ENCODE measurements at places on chromosomes 3 and 15. TPM values are rescaled to one million over a fixed set of nuclear protein-coding genes. Genes with fewer than 3 reads are reported as not detected.

ISL2 gene
- 0.24 TPM for total RNA-seq

ZNF774 gene
- 21.2 TPM for total RNA-seq

PPP1R14D gene
- total RNA-seq = 153 TPM

DNA sequence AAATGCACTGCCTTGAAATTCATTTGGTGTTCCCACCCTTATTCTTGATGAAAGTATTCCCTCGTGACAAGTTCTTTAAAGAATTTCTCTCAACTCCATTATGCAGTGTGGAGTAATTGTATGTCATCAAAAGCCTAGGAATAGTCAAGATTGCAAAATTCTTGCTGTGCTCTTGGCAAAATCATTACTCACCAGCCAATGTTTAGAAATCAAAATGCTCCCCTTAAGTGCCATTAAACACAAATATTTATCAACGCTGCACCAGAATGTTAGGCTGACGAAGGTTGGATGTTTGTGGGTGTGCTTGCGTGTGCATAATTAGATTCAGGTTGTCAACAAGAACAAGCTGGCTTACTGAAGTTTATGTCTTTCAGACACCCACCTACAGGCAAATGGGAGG, 40.5 kb downstream of the SST start:
- DNase-seq = no peak

DNA sequence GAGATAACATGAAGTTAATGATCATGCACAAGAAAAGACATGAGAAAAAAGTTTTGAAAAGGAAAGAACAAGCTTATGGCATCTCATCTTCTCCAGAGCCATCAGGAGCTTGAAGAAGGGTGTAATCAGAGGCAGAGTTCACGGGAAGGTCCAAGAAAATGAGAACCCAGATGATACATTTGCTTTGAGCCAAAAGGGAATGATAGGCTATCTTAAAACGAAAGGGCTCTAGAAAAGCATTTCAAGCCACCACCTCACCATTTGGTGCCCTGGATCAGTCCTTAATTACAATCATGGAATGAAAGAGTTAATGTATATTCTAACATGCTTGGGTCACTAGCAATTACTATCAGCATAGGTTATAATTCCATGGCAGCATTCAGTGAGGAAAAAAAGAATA, 781.8 kb downstream of the ROBO1 start:
- no peak for DNase-seq

ZNF619 gene
- total RNA-seq = 11.7 TPM

- DNase-seq = peak; percentile 84
Measured at GRCh38 chr15:67107014-67107812, 41.8 kb downstream of the SMAD3 start.

DNA sequence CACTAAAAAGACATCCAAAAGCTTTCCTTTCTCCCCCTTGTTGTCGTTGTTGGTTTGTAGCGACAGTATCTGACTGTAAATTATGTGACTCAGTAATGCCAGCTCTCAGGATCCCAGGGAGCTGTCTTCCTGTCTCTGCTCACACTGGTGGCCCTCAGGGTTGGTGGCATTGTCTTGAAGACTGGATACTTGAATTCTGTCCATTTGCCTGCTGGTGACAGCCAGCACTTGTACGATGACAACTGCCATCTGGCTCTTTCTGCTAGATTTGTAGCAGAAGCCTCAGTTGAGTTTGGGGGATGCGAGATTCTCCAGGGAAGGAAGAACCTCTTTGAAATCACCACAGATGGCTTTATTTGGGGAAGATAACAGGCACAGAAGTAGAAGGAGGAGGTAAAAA, 120.8 kb downstream of the ARPP21 start:
- DNase-seq = no peak

- DNase-seq = no peak
Measured at GRCh38 chr3:118761291-118761606, 273.4 kb downstream of the IGSF11 start.

CAND2 gene
- 2.2 TPM for total RNA-seq

GRCh38 chr15:73699249-73700040, 15.3 kb downstream of the CD276 start:
- DNase-seq = no peak

DNA sequence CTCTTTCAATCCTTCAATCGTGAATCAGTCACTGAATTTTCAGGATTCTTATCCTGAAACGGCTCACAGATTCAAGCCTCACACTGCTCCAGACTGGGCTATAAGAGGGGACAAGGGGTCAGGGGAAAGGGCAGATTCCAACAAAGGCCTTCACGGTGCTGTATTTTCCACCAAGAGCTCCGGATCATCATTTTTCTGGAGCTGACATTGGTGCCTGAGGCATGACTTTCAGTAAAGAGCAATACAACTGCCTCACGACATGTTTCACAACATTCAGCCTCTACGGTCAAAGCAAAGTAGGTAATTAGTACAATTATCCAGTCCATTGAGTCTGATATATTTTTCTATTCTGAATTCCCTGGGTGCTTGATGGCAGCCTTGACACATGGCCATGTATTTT, 185.0 kb upstream of the PRICKLE2 start:
- DNase-seq = no peak

ATP13A5 gene
- total RNA-seq = not detected

DNA sequence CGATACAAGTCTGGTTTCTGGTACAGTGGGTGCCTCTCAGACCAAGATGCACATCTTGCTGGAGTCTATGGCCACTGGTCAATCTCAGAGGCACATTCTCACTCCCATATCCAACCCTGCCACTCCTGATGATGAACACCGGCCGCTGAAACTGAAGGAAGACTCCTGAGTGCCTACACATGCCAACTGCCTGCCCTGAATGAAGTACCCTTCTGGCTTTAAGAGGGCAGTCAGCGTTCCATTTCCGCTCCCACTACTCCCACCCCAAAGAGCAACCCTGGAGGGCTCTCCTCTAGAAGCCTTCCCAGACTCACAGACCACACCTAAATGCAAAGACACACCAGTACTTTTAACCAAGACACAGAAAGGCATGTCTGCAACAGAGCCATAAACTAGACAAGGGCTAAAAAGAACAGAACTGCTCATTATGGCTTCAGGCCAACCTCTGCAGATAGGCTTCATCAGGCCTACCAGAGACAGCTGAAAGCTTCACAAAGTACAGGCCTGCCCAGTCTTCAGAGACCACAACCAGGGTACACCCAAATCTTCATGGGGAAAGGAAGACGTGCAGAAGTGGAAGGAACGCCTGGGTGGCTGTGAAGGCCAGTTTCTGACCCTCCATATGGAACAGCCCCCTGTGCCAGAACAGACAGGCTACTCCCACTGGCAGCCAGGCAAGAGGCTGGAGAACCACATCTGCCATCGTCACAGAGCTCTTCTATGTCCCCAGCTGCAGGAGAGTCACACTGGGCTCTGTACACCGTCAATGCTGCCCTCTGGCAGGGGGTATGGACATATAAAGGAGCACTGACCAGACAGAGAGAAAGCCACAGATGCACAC, 14.3 kb downstream of the ANP32A start:
- no peak for DNase-seq

DNA sequence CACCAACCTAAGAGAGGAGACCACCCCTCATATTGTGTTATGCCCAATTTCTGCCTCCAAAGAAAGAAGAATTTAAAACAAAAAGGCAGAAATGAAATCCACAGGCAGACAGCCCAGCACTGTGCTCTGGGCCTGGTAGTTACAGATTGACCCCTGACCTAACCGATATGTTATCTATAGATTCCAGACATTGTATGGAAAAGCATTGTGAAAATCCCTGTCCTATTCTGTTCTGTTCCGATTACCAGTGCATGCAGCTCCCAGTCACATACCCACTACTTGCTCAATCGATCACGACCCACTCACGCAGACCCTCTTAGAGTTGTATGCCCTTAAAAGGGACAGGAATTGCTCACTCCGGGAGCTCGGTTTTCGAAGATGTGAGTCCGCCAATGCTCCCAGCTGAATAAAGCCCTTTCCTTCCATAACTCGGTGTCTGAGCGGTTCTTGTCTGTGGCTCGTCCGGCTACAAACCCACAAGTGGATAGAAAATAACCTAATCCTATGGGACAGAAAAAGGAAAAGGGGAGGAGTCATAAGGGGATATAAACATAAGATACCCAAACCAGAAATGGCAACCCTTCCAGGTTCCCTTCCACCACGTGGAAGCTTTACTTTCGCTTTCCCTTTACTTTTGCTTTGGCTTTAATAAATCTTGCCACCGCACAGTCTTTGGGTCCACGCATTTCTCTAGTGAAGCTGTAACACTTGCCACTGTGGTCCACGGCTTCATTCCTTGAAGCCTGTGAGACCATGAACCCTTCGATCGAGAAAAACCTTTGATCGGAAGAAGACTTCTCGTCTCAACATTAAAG, 1.7 kb upstream of the CFAP91 start:
- no peak for DNase-seq

GRCh38 chr15:65376767-65377104, 1.1 kb downstream of the IGDCC3 start:
- no peak for DNase-seq

IMPG2 gene
- not detected for total RNA-seq

MRPS22 gene
- 48.7 TPM for total RNA-seq

DNA sequence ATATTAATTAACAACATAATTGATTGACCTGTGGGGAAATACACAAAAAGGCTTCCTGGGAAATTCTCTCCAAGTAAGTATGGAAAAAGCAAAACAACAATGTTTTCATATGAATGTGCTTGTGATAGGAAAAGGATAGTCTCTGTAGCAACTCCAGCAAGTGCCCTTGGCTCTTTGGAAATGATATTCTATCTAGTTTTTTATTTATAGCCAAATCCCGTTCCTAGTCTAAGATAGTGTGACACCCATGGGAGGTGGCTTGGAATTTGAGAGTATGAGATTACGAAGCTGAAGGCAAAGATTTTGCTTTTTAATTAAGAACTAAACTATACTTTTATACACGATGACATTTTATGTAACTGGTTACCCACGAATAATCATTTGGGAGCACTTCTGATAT, 119.9 kb downstream of the PDZRN3 start:
- no peak for DNase-seq

KCNH8 gene
- total RNA-seq = 0.92 TPM

DNA sequence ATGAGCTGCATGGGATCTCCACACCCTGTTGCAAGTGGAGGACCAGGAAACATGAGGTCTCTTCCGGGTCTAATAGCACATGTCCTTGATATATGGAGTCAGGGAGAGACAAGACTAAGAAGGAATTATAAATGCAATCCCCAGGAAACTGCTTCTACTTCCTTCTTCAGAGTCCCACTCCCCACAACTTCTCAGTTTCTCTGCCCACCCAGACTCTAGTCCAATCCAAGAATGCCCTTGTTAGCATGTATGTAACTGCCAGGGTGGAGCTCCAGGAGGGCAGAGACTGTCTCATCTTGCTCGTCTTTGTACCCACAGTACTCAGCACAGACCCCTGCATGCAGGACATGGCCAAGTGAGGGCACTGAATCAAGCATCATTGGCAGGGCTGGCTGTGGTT, 8.3 kb downstream of the DAPK2 start:
- DNase-seq = no peak

DAZL gene
- not detected for total RNA-seq

GRCh38 chr15:60546744-60547143, 67.8 kb upstream of the ICE2 start:
- DNase-seq = no peak

- no peak for DNase-seq
Measured at GRCh38 chr3:45787551-45787950, 8.8 kb downstream of the SLC6A20 start.

- DNase-seq = no peak
Measured at GRCh38 chr3:112546216-112546759, 15.5 kb downstream of the ATG3 start.

RASGRP1 gene
- 1.0 TPM for total RNA-seq

- no peak for DNase-seq
Measured at GRCh38 chr3:196620161-196620604, 19.3 kb upstream of the NRROS start.
